ENCODE measurements at places on chromosomes 6 and 20.

DNA sequence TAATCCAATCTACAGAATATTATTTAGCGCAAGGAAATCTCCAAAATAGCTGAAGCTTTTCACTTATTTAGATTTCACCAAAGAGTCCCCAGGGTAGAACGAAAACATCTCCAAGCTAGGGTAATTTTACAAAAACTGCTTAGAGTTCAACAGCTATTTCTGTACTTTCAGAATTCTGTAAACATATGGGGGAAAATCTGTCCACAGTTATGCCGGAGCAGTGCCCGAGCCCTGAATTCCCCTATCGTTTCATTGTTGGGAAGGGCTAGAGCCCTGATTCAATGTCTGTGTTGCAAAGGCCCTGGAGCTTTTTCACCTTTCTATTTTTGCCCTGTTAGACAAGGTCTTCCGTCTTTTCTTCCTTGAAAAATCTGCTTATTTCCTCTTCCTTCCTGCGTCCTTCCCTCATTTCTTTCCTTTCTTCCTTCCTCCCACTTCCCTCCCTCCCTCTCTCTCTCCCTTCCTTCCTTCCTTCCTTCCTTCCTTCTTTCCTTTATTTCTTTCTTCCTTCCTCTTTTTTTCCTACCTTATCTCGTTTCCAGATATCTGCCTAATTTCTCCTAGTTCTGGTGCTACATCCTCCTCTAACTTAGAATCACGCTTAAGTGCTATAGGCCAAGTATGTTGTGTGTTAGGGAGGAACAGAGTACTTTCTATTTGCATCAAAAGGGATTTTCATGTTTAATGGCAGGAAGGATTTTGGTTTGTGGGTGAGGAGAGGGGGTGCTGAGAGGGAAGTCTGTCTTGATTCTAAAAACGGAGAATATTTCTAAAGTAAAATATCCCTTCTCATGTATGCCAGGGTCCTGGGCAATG, 122.5 kb upstream of the BMP2 start:
- DNase-seq, result no peak

- DNase-seq, result no peak
Measured at GRCh38 chr6:11875325-11876109, 96.9 kb upstream of the ADTRP start.

GRCh38 chr6:64803470-64804166, 903.4 kb downstream of the EYS start:
- DNase-seq, result no peak

GRCh38 chr20:9128568-9128967, 59.7 kb downstream of the PLCB4 start:
- no peak for DNase-seq

DNA sequence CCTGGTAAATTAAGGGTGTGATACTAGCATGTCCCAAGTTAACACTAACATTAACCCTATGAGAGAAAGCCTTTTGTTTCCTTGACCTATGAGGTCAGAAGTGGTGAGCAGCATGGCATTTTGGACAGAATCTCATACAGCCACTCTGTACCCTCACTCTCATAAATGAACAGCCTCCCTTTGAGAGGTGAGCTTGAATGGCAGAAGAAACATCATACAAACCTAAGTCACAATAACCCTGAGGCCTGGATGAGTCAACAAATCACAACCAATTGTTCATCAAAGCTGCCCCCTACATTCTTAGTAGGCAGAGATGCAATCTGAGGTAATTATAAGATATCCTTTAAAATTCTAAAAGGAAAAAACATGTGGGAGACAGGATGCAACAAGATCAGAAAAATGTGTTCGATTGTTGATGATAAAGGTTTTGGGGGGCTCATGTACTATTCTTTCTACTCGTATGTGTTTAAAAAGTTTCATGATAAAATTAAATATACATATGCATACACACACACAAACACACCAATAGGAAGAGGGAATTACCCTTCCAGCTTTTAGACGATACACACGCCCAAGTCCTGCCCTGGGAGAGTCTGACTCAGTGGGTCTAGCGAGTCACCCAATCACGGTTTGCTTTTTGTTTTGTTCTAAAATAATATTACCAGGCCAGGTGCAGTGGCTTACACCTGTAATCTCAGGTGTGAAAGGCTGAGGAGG, 117.3 kb downstream of the ARHGAP18 start:
- DNase-seq, result no peak

GRCh38 chr6:33746036-33746600, 587 bp downstream of the IP6K3 start:
- no peak for DNase-seq

DNA sequence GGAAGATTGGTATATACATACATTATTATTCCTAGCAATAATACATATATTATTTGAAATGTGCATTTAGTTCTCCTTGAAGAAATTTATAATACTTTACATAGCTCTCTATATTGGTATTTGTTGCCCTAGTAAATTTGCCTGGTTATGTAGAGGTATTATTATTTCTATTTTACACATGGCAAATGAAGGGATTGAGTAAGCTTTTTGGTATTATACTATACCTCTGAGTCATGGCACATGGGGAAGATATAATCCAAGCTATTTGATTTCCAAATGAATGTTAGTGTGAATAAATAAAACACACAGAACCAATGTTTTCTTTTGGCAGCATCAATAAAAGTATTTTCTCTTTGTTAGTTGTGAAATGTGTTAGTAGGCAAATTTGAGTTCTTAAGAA, 409.6 kb upstream of the SLC35B3 start:
- no peak for DNase-seq

- no peak for DNase-seq
Measured at GRCh38 chr6:15496345-15497131, 166.3 kb downstream of the DTNBP1 start.

- peak; percentile 99 for DNase-seq
Measured at GRCh38 chr6:33454009-33454946, at the start of gene ZBTB9. Gene ZBTB9, plus strand, starts transcription at chr6:33454576. Its CDS starts 525 bp downstream, at chr6:33455101.

GRCh38 chr6:71902261-71902660, 15.9 kb downstream of the RIMS1 start:
- DNase-seq, result peak; percentile 5

DNA sequence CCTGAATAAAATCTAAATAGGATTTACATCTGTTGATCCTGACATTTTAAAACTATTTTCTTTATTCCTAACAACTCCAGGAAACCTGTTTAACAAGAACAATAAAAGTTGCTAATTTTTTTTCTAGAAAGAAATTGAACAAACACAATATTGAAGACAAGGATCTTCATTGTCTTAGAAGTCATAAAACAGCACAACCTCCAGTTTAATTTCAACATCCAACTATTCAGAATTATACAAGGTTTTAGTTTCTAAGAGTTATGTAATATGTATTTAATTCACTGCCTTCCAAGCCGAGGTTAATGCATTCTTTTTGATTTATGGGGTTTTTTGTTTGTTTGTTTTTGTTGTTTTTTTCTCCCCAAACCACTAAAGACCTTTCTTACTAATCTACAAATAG, 7.2 kb downstream of the BMP5 start:
- DNase-seq, result no peak

GRCh38 chr6:125943528-125944433, 12.8 kb upstream of the HINT3 start:
- DNase-seq, result no peak

GRCh38 chr6:84842525-84843166, 78.2 kb upstream of the TBX18 start:
- no peak for DNase-seq

- DNase-seq, result no peak
Measured at GRCh38 chr6:134517145-134517658, 199.3 kb upstream of the SGK1 start.

GRCh38 chr20:36576081-36576445, 2.7 kb downstream of the TGIF2 start:
- peak; percentile 12 for DNase-seq

GRCh38 chr6:136058852-136059251, 191.3 kb downstream of the MTFR2 start:
- DNase-seq, result no peak

GRCh38 chr6:116542426-116542825, 3.1 kb downstream of the TRAPPC3L start:
- no peak for DNase-seq

DNA sequence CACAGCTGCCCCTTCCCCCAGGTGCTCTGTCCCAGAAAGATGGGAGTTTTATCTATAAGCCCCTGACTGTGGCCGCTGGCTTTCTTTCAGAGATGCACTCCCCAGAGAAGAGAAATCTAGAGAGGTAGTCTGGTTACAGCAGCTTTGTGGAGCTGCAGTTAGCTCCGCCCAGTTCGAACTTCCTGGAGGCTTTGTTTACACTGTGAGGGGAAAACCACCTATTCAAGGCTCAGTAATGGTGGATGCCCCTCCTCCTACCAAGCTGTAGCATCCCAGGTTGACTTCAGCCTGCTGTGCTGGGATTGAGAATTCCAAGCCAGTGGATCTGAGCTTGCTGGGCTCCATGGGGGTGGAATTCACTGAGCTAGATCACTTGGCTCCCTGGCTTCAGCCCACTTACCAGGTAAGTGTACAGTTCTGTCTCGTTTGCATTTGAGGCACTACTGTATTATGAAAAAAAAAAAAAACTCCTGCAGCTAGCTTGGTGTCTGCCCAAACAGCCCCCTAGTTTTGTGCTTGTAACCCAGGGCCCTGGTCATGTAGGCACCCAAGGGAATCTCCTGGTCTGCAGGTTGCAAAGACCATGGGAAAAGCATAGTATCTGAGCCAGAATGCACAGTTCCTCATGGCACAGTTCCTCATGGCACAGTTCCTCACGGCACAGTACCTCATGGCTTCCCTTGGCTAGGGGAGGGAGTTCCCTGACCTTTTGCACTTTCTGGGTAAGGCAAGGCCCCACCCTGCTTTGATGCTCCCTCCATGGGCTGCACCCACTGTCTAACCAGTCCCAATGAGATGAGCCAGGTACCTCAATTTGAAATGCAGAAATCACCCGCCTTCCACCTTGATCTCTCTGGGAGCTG, 275.0 kb downstream of the CENPW start:
- DNase-seq, result no peak

DNA sequence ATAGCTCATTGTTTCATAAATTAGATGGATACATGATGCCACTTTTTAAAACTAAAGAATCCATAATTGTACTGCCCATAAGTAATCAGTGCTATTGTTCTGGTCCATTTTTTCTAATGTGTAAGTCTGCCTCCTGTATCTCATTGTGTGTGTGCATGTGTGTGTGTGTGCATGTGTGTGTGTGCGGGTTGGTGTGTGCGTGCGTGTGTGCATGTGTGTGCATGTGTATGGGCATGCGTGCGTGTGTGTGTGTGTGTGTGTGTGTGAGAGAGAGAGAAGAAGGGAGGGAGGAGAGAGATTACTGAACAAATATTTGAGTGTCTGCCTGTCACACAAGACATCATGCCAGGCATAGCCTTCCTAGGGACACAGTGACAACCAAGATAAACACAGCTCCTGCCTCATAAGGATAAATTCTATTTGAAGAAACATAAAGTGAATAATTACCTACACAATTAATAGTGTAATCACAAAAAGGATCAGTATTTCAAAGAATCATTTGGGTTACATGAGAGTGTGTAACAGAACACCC, 33.2 kb upstream of the RPS6KA2 start:
- no peak for DNase-seq

- DNase-seq, result no peak
Measured at GRCh38 chr6:119360262-119360915, 10.8 kb upstream of the MAN1A1 start.

- DNase-seq, result no peak
Measured at GRCh38 chr20:60837173-60837770, 414.8 kb upstream of the CDH4 start.

DNA sequence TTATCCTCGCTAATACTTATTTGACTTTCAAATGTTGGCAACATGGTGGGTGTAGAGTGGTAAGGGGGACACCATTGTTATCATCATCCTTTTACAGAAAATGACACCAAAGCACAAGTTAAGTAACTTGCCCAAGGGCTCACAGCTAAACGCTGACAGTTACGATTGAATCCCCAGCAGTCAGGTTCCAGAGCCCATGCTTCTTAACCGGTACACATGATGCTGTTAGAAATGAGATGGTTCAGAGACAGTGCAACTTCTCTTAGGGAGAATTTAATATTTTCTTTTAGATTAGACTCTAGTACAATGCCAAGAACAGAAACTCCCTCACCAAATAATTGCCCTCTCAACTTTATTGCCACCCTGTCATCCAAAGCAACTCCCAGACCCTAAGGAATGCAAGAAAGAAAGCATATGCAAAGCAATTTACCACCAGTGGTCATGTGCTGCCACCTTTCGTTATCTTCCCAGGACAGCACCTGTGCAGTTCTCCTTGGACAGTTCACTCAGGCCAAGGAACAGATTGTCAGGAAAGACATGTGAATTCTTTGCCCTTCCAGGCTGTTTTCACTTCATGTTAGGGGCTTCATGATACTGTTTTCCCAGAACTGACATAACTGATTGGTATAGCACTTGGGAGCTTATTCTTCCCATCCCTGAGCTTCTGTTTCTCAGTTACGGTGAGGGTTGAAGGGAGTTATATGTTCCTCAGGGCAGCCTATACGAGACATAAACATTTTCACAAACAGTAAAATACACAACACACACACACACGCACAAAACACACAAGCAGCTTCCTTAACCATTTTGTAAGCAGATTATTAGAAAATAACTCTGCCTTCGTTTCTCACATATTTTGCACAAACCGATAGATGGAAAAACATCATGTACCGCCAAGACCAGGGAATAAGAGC, 5.1 kb downstream of the HLA-DMA start:
- DNase-seq, result no peak

DNA sequence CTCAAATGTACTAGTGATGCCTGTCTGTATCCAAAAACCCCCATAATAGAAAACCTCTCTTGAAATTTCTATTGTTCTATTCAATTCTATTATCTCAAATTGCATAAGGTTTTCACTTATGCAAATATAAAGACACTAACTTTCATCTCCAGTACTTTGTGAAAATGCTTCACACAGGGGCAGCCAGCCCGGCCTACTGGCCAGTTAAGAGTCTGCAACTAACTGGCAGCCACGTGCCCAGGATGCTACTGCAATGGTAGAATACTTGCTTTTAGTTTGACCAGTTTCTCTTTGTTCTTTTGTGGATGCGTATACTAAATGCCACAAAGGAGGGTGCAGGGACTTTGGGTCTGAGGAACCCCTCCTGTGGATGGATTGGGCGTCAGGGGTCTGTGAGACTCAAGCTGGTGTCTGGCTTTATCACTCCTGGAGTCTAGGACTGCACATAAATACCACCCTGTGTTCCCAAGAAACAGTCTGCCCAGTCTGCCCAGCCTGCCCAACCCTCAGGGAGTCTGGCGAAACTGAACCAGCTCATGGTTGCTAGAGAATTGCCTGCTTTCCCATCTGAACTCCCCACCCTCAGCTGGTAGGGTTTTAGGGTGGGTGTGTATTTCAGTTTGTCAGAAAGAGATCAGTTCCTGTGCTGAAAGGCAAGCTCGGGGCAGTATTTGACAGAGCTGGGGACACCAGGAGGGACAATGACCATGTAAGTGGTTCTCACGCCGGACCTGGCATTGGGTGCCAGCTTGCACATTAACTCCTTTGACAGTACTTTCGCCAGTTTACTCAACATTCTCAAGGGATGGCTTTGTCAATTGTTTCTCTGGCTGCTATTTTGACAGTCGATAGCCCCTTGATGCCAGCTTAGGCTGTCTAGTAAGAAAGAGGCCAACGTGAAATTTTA, 558.2 kb upstream of the JAG1 start:
- DNase-seq, result no peak

DNA sequence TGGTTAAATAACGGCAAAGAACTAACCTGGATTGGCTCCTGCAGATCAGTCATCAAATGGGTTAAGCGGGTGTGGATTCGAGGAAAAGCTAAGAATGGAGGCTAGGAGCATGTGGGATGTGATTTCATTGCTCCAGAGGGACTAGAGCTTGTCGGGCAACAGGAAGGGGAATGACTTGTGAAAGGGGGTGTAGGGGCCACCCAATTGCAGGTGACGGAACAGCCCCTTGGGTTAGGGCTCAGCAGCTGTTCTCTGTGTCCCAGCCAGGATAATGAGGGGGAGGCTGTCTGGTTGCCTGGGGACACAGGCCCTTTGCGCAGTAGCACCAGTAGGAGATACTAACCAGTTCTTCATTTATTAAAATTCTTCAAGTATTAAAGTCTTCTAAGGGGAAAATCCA, 25.0 kb upstream of the MRPS18A start:
- no peak for DNase-seq

Measured in GM13976 (cell line).